ENCODE measurements at places on chromosomes 13 and 19.

DNA sequence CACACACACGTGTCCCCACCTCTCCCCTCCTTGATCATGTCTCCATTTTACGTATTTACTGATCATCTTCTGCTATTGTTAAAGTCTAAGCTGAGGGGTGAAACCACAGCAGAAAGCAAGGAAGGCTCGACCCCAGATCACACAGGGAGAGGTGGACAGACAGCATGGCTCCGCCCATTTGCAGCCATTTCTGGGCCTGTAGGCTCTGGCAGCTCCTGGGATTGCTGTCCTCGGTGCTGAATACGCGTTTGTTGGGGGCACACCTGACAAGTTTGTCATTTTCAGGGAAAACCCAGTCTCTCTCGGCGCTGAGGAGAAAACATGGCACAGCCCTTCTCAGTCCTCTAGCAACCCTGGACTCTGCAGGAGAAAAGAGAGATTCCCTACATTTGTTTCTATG, 8.0 kb downstream of the TMEM86B start:
- no peak for DNase-seq

DNA sequence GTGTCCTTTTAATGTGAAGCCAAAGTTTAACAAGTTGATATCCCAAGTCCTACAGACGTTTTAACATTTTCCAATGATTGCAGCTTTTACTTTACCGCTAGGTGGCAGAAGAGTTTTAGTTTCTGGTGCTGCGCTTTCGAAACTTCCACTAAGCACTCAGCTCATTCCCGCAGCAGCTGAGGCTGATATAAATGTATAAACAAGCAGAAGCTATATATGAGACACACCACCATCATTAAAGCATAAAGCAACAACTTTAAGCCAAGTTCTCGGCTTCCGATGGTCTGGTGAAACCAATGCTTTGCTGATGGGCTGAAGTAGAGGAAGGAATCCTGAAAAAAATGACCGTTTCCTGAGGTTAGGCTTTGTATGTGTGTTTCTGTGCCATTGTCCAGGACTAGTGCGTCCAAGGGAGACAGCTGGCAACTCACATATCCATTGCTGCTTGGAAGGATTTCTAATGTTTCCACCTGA, 753.9 kb downstream of the OLFM4 start:
- DNase-seq, result no peak

- DNase-seq, result no peak
These were observed 34.4 kb downstream of the STARD13 start for GRCh38 chr13:33251131-33251661.

DNA sequence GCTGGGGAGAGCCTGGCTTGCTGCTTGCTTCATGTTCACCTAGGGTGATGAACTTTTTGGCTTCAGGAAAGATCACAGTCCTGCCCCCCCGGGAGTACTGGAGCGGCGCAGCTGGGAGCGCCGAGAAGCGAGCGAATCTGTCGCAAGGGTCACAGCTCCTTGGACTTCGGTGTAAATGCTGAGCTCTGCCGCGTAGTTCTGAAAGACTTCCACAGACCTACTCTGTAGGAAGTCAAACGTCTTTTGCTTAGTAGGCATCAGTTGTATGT, 2.7 kb downstream of the ING1 start:
- DNase-seq, result no peak

DNA sequence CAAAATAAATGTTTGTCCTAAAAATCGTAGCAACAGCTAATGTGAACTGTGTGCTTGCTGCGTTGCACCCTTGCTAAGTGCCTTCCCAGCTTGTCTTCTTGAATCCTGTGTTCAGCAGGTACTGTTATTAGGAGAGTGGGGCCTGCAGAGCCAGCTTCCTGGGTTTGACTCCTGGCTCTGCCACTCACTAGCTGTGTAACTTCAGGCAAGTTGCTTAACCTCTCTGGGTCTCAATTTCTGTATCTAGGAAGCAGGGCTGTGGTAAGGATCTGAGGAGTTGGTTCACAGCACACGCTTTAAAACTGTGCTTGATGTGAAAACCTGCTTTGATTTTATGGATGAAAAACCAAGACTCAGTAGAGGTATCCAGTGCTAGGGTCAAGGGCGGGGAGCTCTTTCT, 10.0 kb downstream of the NFIX start:
- no peak for DNase-seq

GRCh38 chr13:36764957-36765356, 54.1 kb upstream of the RFXAP start:
- DNase-seq, result no peak

GRCh38 chr19:50198431-50199258, 4.8 kb upstream of the MYH14 start:
- no peak for DNase-seq

DNA sequence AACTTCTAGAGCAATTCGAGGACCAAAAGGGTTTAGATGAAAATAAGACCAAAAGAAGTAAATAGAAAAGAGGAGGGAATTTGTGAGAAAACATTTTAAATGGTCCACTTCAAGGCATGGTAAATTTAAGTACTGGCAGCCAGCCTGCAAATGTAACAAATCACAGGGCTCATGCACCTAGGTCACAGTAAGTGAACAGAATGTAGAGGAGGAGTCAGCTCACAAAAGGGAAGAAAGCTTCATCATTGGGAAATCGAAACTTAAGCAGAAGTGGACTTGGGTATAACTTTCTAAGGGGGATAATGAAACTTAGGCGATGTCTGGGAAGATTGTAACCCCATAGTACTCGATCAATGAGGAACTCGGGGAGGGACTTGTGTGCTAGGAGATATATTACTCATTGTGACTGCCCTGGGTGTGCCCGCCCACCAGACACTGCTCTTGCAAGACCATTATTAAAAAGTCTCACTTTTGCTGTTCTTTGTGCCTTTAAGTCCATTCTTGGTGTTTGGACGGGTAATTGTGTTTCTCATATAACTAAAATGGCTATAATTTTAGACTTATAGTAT, 1053.6 kb upstream of the MIR17HG start:
- no peak for DNase-seq

DNA sequence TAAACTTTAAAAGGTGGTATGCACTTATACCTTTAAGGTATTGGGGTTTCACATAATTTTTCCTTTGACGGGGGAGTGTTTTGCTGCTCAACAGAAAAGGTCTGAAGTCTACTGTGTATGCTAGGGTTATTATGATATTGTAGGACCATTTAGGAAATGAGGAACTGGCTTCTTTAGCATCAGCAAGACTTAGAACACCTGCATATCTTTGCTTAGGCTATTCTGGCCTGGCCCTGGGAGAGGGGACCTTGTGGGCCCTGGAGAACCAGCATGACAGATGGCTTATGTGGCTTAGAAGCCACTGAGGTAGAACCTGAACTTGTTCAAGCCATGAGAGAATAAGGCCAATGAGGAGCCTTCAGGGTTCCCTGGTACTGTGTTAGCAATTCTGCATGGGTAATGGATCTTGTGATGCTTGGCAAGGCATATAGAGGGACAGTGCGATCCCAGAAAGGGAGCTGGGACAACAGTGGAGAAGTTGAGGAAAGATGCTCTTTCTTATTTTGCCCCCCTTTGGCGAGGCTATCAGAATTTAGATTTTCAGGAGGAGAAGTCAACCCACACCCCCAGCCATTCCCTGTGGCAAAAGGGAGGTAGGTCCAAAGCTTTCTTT, 4.3 kb downstream of the RGCC start:
- no peak for DNase-seq

DNA sequence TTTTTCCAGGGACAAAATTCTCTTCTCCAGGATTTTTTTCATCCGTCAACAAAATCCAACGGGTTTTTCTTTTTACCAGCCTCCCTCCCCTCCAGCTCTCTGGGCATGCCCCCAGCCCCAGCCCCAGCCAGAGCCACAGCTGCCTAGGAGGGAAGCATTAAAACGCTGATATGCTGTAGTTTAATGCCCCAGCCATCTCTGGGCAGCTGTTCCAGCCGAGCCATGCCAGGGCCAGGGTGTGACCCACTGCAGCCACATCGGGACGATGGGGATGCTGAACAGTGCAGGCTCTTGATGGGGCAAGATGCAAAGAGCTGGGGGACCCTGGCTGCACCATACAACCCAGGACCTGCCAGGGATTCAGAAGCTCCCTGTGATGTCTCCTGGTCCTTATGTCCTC, 32.1 kb downstream of the TSHZ3 start:
- no peak for DNase-seq

GRCh38 chr13:34926508-34926907, 15.6 kb upstream of the NBEA start:
- no peak for DNase-seq

DNA sequence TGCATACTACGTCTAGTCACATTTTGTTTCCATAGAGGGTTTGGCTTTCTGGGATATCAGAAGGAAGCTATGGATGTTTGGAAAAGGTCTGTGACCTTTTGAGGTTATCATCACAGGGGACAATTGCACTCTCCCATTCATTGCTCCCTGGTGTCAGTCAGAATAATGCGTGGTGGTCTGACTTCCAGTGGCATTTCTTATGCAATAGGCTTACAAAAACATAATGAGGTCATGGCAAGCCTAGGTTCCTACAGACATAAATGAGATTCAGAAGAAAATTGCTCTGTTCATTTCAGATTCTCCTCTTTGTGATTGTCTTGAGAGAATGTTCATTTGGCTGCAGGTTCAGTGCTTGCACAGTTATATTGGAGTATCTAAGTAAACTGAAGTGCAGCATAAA, 54.6 kb downstream of the ARHGAP35 start:
- DNase-seq, result no peak

DNA sequence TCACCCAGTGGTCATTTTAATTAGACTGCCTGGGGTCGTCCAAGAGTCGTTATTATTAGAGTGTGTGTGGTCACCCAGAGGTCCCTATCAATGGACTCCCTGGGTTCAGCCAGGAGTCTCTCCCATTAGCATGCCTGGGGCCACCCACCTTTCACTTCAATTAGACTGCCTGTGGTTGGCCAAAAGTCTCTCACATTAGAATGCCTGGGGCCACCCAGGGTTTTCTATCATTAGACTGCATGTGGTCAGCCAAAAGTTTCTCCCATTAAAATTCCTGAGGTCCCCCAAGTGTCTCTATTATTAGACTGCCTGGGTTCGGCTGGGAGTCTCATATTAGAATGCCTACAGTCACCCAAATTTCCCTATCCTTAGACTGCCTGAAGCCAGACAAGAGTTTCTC, 1472.6 kb downstream of the UQCRFS1 start:
- DNase-seq, result no peak

DNA sequence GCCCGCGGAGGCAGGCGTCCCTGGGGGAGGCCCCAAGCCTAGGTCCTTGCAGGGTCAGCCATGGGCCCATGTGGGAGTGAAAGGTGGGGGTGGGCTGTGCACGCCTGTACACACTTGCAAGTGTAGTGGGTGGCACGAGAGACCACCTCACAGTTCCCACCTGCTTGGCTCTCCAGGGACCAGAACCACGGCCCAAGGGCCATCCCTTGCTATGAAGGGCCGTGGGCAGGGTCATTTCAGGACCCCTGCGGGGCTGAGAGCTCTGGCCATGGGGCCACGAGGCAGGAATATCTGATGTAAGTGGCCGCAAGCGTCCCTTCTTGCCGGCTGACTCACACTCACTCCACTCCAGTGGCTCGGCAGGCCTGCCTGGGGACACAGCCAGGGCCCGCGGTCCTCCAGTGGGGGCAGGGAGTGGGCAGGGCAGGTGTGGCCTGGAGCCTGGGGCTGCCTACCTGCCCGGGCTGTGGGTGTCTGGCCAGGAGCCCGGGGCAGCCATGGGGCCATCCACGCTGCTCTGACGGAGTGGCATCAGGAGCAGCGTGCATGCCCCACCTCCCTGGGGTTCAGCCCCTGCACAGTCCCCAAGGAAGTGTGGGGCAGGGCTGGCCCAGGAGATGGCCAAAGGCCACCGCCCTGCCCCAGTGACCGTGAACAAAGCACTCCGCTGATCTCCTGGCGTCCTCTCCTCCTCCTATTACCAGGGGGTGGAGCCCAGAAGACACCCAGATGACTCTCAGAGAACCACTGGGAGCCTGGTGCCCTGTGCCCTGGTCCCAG, 8.6 kb upstream of the MKNK2 start:
- DNase-seq, result no peak

- DNase-seq, result no peak
These were observed 1893.2 kb downstream of the PCDH9 start for GRCh38 chr13:65336916-65337315.

DNA sequence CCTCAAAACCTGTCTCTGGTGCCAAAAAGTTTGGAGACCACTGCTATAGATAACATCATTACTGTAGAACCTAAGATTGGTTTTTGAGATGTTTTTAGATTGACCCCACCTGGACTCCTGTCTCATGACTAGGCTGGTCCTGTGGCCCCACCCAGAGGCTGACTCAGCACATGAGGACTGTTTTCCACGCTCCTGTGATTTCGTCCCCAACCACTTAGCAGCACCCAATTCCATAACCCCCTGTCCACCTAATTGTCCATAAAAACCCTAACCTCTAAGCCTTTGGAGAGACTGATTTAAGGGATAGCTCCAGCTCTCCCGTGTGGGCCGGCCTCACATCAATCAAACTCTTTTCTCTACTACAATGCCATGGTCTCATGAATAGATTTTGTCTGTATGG, 25.6 kb upstream of the GAS6 start:
- no peak for DNase-seq

GRCh38 chr19:10404888-10405820, 1.8 kb upstream of the CDC37 start:
- DNase-seq, result no peak

DNA sequence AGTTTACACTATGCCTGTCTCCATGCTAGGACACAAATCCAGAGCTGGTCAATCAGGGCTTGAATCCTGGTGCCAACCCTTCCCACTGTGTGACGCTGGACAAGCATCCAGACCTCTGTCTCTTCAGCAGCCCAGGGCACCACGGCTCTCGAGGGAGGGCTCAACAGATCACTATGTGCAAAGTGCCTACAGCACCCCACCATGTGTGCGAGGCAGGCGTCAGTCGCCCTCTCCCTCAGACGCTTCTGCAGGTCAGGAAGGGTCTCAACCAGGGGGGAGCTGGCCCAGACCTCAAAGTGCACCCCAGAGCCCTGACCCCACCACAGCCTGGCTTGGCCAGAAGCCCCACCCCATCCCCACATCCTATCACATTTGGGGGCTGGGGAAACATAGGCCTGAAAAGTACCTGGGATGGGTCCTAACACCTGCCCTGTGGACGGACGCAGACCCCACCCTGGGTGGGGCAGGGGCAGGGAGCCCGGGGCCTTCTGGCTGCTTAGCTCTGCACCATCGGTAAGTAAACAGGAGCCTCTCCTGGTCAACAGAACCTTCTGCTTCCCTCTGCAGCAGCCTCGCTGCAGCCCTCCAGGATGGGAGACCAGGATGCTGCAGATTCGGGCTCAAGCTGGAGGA, 2.9 kb upstream of the C2CD4C start:
- DNase-seq, result no peak

DNA sequence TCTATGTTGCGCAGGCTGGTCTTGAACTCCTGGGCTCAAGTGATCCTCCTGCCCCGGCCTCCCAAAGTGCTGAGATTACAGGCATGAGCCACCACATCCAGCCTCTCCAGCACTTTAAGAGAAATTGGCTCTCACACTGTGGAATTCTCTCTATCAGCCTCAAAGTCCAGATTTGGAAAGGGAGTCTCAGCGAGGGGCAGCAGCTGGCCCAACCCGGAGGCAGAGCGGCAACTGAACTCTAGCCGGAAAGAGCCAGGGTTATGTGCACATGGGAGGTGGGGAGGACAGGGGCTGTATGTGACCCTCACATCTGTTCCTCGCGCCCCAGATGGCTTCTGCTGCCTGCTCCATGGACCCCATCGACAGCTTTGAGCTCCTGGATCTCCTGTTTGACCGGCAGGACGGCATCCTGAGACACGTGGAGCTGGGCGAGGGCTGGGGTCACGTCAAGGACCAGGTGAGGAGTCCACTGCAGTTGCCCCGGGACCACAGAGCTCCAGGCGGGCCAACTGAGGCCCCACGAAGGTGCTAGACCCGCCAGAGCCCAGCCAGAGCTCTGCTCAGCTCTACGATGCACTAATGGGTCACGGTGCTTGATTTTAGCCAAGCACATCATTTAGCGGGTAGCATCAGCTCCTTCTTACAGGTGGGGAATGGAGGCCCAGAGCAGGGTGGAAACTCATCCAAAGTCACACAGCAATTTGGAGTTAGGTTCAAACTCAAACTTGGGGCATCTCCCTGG, 1.3 kb downstream of the CREB3L3 start:
- no peak for DNase-seq
